BE2C (cell line): ENCODE measurements at places on chromosomes 16 and 17.

DNA sequence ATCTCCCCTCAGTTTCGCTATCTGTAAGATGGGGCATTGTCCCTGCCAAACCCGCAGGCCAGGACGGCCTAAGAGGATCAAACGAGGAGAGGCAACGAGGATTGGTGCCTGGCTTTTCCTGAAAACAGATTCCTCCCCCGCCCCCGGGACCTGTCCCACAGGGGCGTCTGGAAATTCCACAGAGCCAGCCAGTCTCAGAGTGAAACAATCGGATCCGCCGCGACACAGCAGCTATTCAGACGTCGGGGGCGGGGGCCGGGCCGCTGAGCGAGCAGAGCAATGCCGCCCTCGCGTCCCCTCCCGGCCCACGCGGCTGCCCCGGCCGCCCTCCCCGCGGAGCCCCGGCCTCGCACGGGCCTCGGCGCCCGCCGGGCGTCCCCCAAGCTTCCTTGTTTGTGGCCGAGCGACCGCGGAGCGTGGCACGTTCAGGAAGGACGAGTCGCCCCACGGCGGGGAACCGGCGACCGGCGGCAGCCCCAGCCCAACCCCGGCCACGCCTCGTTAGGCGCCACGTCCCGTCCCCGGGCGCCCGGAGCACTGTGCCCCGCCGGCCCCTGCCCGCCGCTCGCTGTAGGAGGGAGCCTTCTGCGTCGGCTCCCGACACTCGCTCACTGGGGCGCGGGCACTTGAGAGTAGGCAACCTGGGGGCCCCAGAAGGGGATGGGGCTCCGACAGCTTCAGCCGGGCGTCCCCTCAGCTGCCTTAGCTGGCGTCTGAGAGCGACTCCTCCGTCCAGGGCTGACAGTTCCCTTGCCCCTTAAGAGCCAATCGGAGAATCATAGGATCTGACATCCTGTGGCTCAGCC lies 29.6 kb upstream of the PHOSPHO1 start:
- peak; percentile 58 for DNase-seq

DNA sequence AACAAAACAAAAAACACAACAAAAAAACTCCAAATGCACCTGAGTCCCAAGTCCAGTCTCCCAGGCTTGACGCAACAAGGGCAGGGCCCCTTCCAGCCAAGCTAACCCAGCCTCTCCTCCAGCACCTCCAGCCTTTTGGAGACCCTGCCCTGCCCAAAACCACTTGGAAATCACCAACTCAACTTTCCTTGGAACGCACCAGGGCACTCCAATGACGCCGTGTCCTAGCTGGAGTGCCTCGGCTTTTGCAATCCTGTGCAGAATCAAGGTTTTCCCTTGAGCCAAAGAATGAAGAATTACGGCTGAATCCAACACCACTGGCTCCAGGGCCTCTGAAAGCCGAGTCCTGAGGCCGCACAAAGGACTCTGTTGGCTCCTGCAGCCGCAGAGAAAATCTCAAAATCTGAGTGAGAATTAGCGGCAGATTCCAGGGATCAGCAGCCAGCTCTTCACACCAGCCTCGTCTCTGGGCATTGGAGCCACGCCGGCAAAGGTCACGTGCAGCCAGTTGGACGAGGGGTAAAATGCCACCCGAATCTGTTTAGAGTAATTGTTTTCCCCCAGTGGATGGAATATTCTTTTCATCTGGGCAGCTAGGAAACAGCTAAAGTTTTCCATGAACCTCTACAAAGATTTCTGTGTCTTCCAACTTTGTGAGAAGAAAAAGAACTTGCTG lies 9.7 kb upstream of the BAIAP2 start:
- DNase-seq, result no peak

DNA sequence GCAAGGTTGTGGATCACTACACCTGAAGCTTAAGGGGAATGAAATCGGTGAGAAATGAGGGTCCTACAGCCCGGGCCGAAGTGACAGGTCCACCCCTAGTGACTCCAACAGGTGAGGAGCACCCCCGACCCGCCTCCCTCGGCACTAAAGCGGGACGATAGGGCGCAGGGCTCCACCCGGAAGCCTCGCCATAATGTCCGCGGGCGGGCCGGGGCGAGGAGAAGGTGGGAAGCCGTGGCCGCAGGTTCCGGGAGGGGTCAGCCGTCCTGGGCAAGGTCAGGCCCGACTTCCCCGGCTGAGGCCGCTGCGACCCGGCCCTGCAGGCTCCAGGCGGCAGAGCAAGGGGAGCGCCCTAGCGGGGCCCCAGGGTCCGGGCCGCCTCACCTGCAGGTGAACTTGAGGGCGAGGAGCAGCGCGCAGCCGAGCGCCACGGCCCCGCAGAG lies 543 bp downstream of the TXNDC11 start:
- DNase-seq, result no peak

DNA sequence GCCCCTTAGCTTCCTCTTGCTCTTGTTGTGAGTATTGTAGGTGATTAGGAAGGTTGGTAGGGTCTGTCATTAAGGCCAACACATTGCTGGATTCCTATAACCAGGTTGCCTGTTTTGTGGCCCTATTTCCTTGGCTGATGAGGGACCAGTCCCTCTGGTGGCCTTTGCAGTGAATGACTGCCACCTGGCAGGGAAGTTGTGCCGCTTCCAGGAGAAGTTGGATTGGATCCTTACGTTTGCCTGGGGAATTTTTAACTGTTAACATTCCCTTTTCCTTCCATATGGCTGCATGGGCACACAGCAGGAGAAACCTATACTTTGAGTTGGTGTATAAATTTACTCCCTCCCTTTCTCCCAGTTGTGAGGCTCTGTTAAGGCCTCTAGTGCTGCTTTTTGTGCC lies 32.4 kb downstream of the LCMT1 start:
- DNase-seq, result peak; percentile 13

DNA sequence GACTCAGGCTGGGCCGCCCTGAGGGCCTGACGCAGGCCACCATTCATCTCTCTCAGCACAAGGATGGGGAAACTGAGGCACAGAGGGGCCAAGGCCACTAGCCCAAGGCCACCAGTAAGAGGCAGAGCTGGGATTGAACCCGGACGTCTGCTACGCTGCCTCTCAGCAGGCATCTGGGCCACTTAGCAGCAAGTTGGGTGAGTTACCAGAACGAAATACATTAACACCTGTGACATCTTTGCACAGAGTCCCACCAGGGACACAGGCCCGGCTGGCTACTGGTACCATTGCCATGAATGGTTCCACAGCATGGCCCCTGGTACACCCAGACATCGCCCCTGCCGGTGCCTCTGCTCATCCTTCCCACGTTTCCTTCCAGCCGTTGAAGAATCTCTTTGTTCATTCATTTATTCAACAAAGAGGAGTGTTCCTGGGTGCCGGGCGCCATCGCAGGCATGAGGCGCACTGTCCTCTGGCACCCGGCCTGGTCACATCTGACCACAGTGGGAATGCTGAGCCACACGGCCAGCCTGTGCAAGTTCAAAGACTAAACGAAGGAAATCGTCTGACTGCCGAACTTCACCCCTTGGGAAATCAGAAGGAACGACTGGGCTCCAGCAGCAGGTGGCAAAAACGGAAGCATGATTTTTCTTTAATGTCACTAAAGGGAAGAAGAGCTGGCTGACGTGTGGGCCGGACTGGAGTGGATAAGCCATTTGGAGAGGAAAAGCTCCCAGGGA lies 7.4 kb upstream of the ZNF469 start:
- DNase-seq, result peak; percentile 3

DNA sequence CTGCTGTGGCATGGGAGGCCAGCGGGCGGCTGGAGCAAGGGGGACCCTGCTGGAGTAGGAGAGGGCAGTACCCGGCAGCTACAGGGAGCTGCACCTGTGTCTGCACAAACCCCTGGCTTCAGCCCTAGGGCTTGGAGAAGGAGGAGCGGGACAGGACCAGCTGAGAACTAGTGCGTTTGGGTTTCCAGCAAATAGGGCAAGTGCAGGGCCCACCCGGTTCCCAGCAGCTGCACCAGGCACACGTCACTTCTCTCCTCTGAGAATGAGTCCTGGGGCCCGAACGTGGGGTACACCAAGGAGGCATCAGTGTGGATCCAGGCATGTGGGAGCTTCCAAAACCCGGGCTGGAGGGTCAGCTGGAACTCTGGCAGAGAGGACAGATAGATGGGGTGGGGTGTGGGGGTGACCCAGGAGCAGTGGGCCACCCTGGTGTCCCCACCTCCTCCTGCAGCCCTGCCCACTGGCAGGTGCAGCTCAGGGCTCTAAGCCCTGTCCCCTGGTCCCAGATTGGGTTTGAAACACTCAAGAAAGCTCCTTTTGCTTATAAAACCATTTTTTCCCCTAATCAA lies 5.6 kb downstream of the C16orf89 start:
- no peak for DNase-seq

DNA sequence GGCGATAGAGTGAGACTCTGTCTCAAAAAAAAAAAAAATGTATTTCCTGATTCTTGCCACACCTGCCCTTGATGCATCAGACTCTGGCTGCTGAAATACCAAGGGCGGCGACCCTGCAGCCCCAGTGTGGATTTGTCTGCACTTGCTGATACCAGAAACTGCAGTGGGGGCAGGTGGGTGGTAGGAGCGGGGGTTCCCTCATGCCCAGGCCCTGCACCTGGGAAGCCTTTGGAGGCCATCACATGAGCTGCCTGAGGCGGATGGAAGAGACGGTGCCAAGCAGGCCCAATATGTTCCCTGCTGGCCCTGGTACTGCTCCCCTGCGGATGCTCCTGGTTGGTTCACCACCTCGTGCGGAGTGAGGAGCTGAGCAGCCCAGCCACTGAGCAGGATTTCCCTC lies 50.6 kb downstream of the MARF1 start:
- DNase-seq, result no peak

DNA sequence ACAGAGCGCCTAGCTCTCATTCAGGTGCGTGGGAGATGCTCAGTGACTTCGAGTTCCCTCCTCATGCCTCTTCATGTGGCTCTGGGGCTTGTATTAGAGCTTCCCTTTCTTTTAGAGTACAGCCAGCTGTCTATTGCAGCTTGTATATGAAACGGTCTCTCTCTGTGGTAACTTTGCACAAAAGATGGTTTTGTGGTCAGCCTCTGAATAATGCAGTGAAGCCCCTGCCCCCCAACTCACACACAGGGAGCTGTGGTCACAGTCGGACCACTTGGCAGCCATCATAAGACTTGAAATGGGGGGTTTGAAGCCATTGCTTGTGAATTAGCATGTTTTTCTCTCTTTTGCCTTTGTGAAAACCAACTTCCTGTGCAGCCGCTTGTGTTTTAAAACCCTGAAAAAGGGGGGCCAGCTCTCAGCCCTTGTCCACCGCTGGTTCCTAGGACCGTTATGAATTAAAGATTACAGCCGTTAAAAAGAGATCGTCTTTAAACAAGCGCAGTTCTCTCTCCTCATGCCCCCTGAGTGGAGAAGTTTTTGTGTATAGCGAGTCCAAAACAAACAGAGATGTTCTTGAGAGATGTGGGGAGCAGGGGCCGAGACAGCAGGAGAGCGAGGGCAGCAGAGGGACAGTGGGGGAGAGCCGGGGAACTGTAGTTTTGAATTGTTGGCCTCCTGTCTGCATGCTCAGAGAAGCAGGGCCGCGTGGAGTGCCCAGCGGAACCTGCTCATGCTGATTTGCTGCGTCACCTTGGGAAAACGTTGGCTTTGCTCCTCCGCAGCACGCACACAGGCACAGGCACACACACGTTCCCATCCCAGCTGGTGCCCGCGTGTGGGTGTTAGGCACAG lies 199.0 kb downstream of the MSI2 start:
- DNase-seq, result no peak

- no peak for DNase-seq
Measured at GRCh38 chr17:59151006-59151405, 4.0 kb downstream of the SKA2 start.
